Esophagus squamous epithelium (tissue), 5 donors: ENCODE measurements at places on chromosomes 12 and 14. TPM values are rescaled to one million over a fixed set of nuclear protein-coding genes. Genes with fewer than 3 reads are reported as not detected.

DNA sequence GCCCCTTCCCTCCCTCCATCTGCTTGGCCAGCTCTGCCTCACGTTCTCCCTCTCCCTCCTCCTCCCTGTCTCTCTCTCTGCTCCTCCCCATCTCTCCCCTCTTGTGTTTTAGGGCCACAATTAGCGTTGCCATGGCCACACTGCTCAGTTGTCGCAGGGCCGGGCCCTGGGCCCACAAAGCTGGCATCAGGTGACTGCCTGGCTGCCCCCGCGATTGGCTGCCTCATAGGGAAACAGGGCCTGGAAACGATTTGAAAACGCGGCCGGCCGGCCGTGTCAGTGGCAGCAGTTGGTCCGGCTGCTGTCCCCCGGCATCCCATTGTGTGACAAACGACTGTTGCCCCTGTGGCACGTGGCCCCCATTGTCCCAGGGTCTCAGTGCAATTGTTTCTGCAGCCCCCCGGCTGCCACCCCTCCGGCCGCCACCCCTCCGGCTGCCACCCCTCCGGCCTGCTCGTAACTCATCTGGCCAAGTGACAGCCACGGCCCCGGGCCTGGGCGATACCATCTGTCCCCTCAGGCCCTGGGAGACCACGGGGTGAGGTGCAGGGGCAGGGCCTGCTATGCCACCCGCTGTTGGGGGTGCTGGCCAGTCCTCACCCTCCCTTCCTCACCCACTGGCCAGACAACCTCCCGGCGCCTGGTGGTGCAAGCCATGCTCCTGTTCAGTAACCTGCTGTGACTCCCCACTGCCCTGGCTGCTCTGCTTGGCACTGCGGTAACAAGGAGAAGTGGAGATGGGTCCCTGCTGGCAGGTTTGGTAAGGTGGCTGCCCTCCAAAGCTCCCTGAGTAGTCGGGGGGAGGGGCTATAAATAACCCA, 17.4 kb downstream of the FOXN4 start:
- DNase-seq = no peak

- no peak for DNase-seq
These were observed 11.0 kb downstream of the DCTN2 start for GRCh38 chr12:57535764-57536596.

HCAR3 gene
- total RNA-seq = 18.8 TPM

PMEL gene
- total RNA-seq = 3.4 TPM

DNA sequence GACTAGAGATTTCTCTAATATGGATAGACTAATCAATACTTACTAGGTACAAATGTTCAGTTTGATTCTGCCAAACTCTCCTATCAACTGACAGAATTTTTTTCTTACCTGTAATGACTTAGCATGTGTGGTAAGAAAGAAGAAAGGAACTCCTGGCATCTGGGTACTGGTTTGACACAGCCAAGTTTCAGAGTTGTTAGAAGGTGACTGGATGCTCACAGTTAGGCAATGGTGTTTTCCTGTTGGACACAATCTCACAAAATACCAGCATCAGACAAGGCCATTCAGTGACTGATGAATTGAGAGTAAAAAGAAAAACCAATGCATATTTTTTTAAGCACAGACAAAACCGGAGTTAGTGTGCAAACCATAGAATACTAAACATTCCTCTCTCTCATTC, 4.2 kb downstream of the MUCL1 start:
- no peak for DNase-seq

STAC3 gene
- total RNA-seq = 0.29 TPM

SERPINA4 gene
- not detected for total RNA-seq

GRCh38 chr12:88994971-88995370, 357.3 kb downstream of the DUSP6 start:
- DNase-seq = no peak

- DNase-seq = no peak
These were observed 28.5 kb upstream of the PLEK2 start for GRCh38 chr14:67440513-67440912.

TAC3 gene
- not detected for total RNA-seq

DNA sequence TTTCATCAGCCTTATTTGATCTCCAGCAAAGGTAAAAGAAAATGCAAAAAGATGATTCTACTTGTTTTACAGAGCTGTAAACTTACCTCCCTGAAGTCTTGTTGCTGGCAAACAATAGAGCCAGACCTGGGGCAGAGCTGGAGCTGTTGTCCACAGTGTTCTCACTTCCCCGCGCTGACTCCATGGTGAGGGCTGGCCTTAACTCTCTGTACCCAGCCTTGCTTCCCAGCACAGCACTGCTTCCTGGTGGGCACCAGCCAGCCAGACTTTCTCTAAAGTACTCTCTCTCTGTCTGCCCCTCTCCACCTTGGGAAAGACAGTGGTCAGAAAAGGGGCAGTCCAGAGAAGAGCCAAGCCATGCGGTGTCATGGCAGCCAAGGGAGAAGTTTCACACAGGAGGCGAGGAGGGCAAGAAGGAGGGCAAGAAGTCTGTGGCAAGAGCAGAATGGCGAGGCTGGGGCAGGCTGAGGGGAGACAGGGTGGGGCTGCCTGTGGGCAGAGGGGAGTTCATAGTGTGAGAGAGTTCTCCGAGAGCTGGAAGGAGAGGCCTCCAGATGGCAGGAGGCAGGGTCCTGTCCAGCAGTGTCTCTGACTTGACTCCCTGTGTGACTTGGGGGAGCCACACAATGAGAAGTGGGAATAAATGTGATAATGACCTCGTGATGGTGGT, 9.3 kb downstream of the EVL start:
- no peak for DNase-seq

GRCh38 chr12:71948390-71948789, 9.7 kb downstream of the TPH2 start:
- DNase-seq = no peak

DNA sequence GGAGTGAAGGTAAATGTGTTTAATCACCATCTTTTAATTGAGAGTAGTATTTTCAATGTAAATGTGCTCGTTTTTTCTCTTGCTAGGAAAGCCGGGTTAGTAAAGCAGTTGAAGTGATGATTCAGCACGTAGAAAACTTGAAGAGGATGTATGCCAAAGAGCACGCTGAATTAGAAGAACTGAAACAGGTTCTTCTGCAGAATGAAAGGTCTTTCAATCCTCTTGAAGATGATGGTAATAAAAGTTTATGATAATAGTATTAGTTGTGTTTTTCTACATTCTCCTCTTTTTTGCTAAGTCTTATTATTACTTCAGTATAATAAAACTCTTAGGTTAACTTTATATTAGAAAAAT, 93.9 kb downstream of the DNAI7 start:
- no peak for DNase-seq

DNA sequence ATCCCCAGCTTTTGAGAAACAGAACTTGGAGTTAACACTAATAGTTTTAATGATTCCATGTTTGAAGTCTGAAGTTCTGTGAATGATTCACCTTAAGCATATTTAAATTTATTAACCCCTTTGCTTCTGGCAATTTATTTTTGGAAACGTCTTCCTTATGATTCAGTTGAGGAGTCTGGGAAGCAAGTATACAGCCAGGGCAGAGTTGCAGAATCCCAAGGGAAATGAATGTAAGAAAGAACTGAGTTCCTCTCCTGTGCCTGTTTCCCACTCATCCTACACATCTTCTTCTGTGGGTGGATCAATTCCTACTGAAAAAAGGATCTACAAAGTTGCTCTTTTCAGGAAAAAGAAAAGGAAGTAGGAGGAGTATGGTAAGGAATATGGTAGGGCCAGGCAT, 108.2 kb upstream of the CCDC91 start:
- DNase-seq = no peak

TTC6 gene
- total RNA-seq = 1.9 TPM

DNA sequence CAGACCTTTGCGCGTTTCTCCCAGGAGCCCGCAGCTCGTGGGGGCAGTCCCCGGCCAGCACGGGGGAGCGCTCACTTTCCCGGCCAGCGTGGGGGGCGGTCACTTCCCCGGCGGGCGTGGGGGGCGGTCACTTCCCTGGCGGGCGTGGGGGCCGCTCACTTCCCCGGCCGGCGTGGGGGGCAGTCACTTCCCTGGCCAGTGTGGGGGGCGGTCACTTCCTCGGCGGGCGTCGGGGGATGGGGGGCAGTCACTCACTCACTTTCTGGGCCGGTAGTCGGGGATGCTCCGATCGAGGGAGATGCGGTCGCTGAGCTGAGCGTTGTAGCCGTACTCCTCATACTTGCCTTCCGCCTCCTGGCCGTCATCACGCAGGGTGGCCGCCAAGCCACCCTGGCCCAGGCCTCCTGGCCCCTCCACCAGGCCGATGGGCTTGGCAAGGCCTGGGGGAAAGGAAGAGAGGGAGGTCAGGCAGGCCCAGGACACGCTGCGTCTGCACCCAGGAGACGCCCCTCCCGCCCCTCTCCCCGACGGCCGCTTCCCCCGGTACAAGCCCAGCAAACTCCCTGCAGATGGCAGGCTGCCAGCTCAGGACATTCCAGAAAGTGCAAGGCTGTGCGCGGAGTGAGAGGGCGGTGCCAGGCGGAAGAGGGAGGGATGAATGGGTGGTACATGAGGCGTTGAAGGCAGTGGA, 43.3 kb downstream of the GALNT9 start:
- DNase-seq = no peak

GRCh38 chr14:29442696-29443095, 485.0 kb downstream of the PRKD1 start:
- DNase-seq = no peak

TMEM121 gene
- total RNA-seq = 1.1 TPM

GRCh38 chr12:28060871-28061270, 88.3 kb upstream of the PTHLH start:
- DNase-seq = no peak

- DNase-seq = no peak
These were observed 73.2 kb upstream of the PSMA6 start for GRCh38 chr14:35218963-35219362.

- no peak for DNase-seq
These were observed 75.8 kb downstream of the DIO2 start for GRCh38 chr14:80135305-80136088.

GRCh38 chr14:68631394-68632053, 161.3 kb downstream of the ZFP36L1 start:
- no peak for DNase-seq

ETFBKMT gene
- total RNA-seq = 0.76 TPM

DNA sequence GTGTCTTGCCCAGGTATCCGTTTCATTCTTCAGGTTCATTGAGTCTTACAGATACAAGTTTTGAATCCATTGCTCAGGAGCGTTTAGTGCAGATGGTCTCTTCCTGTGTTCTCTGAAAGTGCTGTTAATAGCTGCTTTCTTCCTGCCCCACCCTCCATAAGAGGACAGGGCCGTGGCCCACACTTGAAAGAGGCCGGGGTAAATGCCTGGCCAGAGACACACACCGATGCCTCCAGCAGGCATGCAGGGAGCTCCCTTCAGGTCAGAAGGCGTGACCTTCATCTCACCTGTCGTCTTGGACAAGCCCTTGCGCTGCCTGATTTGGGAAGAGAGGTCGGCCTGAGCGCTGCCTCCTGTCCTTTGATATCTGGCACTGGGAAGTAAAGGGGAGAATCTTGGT, 11.6 kb downstream of the PRKAB1 start:
- no peak for DNase-seq

PSMB11 gene
- not detected for total RNA-seq

DNA sequence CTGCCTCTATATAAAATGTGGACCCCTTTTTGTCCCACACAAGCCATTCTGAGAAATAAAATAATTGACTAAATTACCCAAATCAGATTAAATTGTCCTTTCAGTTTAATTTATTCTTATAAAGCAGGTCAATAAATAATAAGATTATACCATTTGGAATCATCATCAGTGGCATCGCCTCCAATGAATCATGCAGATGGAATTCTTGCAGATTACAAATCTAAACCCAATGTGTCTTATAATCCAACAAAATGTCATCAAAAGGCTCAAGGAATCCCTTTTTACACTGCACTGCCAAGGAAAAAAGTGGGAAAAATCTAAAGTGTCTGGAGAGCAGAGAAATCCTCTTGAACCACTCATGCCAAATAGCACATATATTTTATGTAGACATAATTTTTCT, 138.2 kb upstream of the TSPAN8 start:
- DNase-seq = no peak

DNA sequence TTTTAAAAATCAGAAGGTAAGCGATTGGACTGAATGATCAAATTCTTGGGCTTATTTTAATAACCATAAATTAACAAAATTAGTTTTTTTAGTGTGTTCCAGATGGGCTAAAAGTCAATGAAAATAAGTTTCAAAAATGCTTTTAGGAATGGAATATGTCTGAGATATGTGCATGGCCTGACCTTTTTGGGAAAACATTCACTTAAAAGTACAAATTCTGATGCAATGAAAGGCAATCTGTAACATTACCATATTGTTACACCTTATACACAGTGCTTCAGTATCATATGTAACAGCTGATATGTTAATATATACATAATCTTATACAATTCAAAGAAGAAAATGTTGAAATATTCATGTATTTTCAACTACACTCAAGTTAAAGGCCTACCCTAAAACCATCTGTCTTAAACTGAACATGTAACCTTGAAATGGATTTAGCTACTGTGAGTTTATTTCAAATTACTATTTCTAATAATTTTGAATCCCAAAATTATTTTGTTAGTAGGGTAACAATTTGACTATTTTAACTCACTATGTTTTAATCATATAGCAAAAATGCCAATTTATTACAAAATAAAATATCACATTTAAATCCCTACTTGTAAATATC, 84.8 kb downstream of the EEA1 start:
- DNase-seq = no peak

C12orf54 gene
- not detected for total RNA-seq

DNA sequence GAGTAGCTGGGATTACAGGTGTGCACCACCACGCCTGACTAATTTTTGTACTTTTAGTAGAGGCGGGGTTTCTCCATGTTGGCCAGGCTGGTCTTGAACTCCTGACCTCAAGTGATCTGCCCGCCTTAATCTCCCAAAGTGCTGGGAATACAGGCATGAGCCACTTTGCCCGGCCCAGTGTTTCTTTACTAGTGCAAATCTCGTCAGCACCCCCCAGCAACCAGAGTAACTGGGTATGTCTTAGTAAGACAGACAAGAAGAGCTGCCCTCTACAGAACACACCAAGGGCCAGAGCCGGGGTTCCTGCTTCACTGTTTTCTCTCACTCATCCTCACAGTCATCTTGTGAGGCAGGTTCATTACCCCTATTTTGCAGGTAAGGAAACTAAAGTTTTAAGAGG, 78.5 kb upstream of the GPR68 start:
- no peak for DNase-seq

GRCh38 chr12:116513944-116514343, 45.2 kb upstream of the MAP1LC3B2 start:
- DNase-seq = no peak

- DNase-seq = no peak
These were observed 53.9 kb upstream of the DCD start for GRCh38 chr12:54701940-54702592.

C14orf132 gene
- total RNA-seq = 3.0 TPM

DNA sequence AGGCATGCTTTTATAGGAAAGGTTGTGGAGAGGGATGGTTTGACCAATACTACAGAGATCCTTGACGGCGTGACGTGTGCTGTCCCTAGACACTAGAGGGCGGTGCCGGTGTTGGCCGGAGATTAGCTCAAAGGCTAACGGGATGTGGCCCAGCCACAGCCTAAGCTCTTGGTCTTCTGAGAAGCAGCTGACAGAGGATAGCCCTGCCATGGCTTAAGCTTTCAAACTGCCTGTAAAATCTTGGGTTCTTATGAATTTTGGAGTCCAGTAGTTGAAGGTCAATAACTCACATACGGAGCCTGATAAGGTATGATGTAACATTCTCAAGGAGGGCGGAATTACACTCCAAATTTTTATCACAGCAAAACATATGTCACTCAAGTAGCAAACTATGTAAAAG, 515.7 kb upstream of the ATXN7L3B start:
- DNase-seq = no peak

- DNase-seq = no peak
These were observed 108.9 kb downstream of the PDE3A start for GRCh38 chr12:20477255-20477654.

PRICKLE1 gene
- 2.1 TPM for total RNA-seq

GPR162 gene
- total RNA-seq = 1.5 TPM

GRCh38 chr14:44846232-44846824, 115.4 kb downstream of the KLHL28 start:
- no peak for DNase-seq
